ENCODE measurements at places on chromosomes 3 and 15.

DNA sequence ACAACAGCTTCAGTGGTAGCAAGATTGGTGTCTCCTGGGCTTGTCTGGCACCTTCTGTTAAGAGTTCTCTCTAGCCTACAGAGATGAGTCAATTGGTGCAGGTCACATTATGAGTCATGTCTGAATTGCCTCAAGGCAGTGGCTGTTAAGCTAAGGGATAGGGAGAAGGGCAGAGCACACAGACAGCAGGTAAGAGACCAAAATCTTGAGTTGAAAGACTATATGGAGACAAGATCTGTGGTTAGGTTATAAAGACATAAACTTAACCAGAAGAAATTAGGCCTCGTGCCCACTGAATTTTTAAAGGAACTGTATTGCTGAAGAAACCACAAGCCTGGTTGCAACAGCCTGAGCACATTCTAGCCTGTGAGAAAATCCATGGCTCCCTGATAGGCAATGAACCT, 19.2 kb upstream of the KPNA1 start:
- peak; percentile 69 for DNase-seq

DNA sequence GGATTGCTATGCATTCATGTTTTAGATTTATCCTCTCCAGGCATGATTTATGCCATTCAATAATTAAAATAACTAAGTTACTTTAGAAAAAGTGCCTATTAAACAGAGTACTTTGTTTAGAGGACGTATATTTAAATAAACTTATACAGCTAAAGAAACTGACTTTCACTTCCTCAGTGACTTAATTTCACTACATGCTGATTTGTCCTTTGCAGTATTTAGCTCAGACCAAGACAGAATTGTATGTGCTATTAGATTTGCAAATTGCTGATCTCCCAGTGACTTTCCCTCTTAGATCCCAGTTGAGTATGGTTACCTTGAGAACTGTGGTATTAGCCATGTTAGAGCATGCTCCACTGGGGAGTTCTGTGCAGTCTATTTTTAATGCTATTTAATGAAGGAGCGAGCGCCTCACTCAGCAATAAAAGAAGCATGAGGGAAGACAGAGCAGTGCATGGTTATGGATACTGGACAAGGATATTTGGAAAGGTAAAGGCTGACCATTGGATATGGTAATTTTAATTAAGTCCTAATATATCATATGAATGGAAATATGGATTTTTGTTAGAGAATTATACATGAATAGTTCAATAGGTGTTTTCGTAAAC, 2.7 kb downstream of the ARPP21 start:
- DNase-seq: no peak

DNA sequence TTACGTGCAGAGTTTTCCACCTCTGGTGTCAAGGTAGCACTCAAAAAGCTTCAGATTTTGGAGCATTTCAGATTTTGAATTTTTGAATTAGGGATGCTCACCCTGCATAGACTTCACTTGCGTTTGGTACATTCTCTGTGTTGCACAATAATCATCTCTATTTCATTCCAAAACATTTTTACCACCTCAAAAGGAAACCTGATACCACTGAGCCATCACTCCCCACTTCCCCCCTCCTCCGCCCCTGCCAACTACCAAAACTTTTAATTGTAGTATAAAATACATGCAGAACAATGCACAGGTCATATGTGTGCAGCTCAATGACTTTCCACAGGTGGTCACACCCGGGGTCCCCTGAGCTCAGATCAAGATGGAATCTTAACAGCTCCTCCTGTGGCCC, 208.8 kb downstream of the SV2B start:
- DNase-seq: no peak

DNA sequence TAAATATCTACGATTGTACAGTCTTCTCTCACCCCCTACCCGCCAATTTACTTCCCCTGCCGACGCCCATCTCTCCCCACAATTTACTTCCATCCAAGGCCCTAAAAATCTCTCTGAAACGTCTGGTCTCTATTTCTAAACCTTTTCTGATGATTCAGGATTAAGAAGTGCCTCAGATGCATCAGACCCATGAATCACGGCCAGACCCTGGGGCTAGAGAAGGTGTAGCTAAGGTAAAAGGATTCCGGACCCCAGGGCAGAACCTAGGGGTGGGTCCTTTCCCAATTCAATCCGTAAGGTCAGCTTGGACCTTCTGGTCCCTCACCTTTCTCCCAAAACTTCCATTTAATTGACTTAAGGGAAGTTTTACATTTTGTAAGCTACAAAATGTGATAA, 46.4 kb downstream of the LRIG1 start:
- no peak for DNase-seq

DNA sequence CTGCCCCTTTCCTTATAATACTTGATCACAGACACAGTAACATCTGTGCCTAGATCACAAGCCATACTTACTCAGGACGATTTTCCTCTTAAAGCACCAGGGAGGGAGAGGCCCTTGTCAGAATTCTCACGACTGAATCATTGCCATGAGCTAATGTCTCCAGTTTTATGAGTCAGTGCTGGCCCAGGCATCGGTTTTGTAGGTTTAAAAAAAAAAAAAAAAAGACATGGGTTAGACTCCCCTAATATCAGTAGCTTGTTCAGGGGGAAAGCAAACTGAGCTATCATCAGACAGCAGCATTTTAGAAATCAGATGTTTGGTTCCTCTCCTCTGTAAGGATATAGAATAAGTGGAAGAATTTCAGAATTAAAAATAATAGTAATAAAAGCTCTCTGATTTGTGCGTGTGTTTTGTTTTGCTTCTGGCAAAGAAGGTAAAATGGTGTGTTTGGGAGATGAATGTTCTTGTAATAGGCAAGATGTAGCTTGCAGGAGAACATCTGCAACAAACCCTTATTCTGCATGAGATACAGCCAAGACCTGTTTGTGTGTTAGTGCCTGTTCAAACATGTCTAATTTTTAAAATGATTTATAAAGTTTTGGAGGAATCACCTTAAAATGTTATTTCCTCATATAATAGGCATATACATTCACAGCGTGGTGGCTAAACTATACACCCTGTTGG, 193.6 kb downstream of the TP63 start:
- peak; percentile 90 for DNase-seq

GRCh38 chr3:99951701-99952100, 134.0 kb downstream of the CMSS1 start:
- peak; percentile 36 for DNase-seq

DNA sequence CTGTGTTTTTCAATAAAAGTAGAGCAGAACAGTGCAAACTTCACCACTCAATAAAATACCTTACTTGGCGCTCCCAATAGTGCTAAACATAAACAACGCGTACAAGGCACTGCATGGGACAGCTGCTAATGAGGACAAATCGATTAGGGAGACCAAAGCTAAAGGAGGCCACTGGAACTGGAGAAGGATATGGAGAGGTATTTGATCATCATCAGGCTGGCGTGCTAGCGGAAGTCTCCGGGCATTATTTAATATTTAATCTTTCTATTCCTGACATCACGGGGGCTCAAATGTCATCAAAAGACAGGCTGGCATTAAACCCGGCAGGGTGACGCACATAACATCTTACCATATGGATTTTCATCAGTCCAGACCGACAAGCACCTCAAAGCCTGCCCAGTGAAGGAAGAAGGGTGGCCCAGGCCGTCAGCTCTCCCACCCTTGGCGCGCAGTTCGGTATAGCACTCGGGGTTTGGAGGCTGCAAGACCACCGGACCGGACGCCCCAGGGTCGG, 604 bp downstream of the CCPG1 start:
- DNase-seq: no peak

DNA sequence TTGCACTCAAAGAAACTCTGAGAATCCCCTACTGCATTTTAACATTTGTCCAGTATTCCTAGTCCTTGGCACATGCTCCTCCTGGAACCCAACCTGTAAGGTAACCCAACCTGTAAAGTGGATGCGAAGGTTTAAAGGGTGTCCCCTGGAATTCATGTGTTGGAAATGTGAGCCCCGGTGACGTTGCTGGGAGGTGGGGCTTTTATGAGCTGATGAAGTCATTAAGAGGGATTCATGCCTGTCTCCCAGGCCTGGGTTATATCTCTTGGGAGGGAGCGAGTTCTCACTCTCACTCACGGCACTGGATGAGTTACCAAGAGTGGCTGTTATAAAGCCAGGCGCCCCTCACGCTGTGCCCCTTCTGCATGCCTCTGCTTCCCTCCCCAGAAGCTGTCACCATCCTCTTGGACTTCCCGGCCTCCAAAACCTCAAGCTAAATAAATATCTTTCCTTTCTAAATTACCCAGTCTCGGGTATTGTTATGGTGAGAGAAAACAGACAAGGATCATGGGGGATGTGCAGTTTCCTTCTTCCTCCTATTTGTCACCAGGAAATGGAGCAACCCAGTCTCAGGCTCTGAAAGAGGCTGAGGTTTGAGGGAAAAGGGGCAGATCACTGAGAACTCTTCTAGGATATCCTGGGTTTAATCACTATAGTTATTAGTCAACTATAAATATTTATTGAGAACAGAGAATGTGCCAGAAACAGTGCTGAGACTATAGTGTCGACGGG, 7.6 kb downstream of the XXYLT1 start:
- DNase-seq: peak; percentile 38

DNA sequence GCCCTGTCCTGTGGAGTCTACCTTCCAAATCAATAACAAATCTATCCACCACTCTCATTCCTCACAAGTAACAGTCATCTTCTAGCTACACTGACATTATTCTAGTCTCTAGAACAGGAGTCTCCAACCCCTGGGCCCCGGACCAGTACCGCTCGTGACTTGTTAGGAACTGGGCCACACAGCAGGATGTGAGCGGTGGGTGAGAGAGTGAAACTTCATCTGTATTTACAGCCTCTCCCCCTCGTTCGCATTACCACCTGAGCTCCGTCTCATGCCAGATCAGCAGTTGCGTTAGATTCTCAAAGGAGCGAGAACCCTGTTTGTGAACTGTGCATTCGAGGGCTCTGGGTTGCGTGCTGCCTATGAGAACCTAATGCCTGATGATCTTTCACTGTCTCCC, 31.9 kb downstream of the ROBO2 start:
- no peak for DNase-seq

- DNase-seq: no peak
Observed at GRCh38 chr15:61327019-61327631, 98.0 kb upstream of the RORA start.

DNA sequence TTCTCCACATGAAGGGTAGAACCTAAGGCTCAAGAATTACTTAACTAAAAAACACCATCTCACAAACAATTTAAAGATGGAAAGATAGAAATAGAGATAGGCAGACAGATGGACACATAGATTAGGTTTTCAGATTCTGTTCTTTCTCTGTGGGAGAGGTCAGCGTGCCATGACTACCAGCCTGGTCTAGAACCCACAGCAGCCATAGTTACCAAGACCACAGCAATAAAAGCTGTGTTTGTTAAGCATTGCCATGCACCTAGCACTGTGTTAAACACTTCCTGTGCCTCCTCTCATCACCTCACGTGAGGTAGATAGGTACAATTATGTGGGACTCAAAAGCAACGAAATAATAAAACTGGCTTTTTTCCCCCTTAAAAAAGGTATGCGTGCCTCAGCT, 83.1 kb upstream of the TSEN2 start:
- DNase-seq: no peak

DNA sequence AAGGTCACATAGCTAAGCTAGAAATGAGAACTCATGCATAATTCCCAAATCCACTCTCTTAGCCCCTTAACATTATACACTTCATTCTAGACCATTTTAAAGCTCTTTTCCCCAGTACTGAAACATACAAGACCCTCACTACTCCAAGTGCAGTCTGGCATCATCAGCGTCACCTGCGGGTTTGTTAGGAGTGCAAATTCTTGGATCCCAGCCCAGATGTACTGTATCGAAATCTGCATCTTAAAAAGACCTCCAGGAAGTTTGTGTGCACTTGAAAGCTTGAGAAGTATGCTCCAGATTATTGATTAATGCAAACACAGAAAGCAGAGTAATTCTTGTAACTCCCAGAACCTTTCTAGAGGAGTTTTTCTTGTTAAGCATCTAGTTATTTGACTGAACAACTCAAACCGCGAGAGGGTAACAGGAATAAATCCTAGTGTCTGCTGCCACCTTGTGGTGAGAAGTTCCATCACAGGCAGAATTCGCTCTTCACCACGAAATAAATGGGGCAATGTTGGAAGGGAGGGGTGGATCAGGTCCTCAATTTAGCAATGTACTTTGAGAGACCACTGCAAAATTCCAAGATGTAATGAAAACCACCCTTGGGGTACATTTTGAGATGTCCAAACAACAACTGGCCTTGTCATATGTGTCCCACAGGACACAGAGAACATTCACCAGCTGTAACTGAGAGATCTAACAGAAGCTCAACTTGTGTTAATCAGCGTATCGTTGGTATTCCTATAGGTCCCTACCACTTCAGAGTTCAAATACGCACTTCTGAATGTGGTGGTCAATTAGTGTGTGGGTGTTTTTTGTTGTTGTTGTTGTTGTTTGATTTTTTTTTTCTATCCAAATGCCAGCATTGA, 583 bp upstream of the C3orf49 start:
- peak; percentile 61 for DNase-seq

DNA sequence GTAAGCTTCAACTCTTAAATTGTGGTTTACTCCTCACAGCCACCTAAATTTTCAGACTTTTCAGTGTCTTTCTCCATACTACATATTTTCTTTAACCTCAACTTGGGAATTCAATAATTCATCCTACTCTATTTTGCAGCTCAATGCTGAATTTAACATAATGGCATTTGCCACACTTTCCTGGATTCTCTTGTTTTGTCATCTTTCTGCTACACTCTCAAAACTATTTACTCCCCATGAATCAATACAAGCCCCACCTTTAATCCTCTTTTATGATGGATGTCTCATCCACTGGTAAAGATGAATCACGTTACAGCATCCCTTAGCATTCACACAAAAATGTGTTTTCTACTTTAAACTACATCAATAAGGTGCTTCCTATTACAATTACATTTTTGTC, 19.6 kb upstream of the CHMP2B start:
- DNase-seq: peak; percentile 81
